ENCODE measurements at places on chromosomes 2 and 18.

DNA sequence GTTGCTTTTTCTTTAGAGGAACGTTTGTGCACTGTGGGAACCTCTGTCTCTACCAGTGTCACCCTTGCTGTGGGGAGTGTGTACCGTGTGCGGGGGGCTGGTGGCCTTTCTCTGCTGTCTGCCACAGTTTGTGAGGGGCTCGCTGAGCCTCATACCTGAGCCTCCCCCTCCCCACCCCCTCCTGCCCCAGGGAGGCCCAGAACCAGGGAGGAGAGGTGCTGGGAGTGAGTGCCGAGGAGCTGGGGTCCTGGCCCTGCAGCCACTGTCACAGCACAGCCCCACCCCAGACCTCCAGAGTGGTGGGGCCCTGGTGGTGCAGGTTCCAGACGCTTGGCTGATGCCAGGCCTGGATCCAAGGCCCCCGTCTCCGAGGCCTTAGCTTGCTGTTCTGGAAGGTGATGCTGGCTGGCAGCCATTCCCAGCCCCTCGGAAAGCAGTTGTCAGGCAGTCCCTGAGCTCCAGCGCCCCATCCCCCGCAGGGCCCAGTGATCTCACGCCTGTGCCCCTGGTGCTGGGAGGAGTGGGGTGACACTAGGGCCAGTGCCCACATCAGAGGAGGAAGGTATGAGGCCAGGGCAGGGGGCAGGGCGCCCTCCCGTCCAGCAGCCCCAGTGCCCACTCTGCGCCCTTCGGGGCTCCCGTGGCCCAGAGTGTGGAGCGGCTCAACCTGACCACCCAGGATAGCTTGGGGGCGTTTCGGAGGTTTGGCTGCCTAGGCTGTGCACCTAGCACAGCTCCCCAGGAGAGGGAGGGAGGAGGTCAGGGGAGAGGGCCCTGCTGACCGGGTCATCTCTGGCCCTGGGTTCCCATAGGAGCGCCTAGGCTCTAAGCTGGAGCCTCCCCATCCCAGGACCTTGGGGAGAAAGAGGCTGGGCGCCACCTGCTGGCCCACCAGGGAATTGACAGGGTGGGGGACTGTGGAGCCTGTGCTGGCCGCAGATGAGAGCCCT lies 53.0 kb upstream of the ALPP start:
- DNase-seq: peak; percentile 80

DNA sequence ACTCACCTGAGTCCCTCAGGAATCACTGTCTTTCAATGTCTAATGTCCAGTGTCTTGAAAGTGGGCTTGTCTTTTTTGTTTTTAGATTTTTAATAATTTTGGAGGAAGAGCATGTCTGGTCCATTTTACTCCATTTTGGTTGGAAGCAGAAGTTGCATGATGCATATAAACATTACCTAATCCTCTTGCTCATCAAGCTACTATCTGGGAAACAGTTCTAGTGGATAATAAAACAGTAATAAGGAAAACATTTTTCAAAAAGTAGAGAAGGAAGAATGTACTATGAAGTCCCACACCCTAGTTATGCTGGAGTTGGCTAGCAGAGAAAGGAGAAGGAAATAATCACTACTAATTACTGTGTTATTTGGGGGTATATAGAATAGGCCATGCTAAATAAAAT lies 263.7 kb downstream of the ETAA1 start:
- DNase-seq: no peak

GRCh38 chr2:207830778-207831438 lies 61.2 kb upstream of the FZD5 start:
- no peak for DNase-seq

- no peak for DNase-seq
Observed at GRCh38 chr2:210663631-210664089, 107.3 kb downstream of the CPS1 start.

- DNase-seq: no peak
Observed at GRCh38 chr2:174031226-174031625, 66.1 kb upstream of the SP3 start.

DNA sequence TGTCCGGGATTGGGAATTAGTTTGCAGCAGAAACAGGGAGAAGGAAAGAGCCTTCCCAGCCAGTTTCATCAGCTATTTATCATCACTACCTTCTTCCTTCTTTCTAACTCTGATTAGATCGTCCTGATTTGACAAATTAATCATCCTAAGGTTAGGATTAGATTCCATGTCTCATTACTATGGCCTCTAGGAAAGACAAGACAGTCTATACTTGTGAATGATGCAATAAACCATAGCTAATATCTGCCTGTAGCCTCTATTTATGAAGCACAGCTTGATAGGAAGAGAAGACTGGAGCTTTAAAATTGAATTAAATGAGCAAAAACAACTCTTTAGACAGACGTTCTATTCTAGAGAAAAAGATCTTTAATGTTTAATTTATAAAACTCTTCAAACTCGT lies 25.2 kb upstream of the FRZB start:
- no peak for DNase-seq

DNA sequence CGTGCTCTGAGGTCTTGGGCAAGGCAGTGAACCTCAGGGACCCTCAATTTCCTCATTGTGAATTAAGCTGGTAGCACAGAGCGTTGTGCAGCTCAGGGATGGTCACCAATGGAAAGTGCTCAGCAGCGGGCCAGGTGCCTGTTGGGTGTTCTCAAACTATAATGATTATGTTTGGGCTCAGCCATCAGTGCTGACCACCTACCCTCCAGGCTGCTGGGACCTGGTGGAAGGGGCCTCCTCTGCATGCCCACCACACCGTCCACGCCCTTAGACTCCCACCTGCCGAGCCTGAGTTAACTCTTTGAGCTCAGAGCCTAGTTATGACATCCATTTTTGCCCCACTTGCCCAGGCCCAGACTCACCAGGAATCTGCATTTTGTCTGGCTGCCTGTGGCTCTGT lies 35.0 kb downstream of the GLI2 start:
- DNase-seq: no peak

- no peak for DNase-seq
Observed at GRCh38 chr2:44184106-44184505, 15.4 kb downstream of the PPM1B start.

- no peak for DNase-seq
Observed at GRCh38 chr2:32591669-32592463, 36.0 kb upstream of the TTC27 start.

DNA sequence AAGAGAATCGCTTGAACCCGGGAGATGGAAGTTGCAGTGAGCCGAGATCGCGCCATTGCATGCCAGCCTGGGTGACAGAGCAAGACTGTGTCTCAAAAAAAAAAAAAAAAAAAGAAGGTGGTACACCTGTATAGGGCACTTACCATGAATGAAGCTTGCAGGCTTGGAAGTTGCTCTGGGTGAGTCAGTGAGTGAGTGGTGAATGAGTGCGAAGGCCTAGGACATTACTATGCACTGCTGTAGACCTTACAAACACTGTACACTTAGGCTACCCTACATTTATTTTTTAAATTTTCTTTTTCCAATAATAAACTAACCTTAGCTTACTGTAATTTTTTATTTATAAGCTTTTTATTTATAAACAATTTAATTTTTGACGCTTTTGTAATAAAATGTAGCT lies 78.4 kb upstream of the ATG16L1 start:
- DNase-seq: no peak

- no peak for DNase-seq
Observed at GRCh38 chr2:137910641-137911040, 53.6 kb upstream of the HNMT start.

DNA sequence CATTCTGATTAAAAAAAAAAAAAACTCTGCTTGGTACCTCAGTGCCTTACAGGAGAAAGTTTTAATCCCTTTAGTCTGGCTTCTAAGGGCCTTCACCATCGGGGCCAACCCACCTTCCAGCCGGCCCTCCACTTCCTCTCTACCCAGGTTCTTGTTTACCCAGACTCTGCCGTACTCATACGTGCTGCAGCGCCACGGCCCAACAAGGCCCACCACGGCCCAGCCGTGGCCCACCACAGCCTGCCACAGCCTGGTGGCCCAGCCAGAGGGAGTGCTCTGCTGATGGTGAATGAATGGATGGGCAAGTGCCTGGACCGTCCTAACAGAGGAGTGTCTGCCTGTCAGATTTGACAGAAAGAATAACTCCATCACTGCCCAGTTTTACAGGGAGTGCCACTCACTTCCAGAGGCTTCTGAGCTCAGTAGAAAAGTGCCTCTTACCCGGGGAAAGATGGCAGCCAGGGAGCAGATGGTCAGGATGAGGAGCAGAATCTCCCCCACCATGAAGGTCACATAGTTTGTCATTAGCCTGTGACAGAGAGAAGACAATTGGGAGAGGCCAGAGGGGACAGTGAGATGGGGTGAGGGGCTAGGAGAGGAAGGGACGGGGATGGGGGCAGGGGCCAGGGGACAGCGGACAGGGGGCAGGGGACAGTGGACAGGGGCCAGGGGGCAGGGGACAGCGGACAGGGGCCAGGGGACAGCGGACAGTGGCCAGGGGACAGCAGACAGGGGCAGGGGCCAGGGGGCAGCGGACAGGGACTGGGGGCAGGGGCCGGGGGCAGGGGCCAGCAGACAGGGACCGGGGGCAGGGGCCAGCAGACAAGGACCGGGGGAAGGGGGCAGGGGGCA lies 38.2 kb downstream of the CENPO start:
- peak; percentile 4 for DNase-seq

GRCh38 chr2:216372761-216373291 lies 543 bp upstream of the MARCHF4 start:
- DNase-seq: no peak

DNA sequence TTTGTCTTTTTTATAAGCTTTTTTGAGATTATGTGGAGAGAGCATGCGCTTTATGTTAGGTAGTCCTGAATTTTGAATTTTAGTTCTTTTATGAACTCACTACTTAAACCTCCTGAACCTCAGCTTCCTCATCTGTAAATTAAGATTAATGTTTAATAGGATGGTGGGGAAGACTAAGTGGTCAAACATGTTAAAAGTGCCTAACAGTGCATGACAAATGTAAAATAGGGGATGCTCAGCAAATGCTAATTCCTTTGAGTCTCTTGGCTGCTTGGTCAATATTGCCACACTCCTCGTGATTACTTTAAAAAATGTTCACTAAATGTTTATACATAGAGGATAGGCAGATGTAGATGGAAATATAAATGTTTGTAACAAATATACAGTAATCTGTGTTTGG lies 6.8 kb downstream of the BIRC6 start:
- DNase-seq: no peak

- DNase-seq: no peak
Observed at GRCh38 chr18:58226429-58226828, 182.4 kb downstream of the NEDD4L start.

- no peak for DNase-seq
Observed at GRCh38 chr2:127657232-127657595, 11.3 kb downstream of the GPR17 start.

- DNase-seq: peak; percentile 47
Observed at GRCh38 chr2:26178746-26179436, 6.0 kb downstream of the GAREM2 start.

DNA sequence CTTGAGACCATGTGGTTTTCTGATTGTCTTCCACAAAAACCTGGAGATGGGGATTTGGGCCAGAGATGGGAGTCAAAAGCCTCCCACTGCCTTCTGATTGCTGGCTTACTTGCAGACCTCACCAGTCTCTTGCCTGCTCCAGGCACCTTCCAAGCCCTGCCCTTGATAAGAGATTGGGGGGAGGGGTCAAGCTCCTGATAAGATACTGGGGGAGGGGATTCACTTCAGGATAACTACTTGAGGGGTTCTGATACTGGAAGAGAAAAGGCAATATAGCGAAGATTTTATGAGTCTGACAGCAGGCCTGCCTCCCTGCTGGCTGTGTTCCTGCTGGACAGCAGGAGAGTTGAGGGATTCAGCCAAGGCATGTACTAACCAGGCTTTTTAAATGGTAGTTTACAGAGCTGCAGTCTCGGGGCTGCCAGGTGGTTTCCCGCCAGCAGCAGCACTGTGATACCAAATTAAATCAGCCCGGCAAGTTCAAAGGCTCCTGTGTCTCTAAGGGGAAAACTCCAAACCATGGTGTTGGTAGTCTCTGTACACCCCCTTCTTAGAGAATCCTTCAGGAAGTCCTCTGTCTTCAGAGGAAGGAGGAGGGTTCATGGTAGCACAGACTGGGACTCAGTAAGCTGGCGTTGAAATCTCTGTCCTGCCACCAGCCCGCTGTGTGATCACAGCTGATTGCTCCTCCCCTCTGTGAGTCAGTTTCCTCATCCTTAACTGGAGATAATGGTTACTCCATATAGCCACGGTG lies 58.3 kb downstream of the FBXO36 start:
- DNase-seq: peak; percentile 13

DNA sequence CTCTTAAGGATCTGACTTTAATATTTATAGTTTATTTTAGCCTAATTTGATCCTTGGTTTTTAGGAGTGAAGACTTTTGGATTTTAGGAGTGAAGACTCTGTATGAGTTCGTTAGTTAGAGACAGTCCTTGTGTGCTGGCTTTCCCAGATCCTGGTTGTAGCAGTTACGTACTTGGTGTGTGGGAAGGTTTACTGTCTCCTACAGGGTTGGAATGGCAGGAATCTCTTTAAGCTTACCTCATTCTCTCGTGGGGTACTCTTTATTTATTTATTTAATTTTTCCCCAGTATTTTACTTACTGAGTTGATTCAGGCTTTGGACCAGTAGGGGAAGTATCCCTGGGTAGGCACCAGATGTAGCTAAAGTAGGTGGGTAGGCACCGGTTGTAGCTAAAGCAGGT lies 1.8 kb upstream of the CXCR2 start:
- DNase-seq: no peak

GRCh38 chr18:39200153-39200552 lies 1634.6 kb upstream of the CELF4 start:
- no peak for DNase-seq

DNA sequence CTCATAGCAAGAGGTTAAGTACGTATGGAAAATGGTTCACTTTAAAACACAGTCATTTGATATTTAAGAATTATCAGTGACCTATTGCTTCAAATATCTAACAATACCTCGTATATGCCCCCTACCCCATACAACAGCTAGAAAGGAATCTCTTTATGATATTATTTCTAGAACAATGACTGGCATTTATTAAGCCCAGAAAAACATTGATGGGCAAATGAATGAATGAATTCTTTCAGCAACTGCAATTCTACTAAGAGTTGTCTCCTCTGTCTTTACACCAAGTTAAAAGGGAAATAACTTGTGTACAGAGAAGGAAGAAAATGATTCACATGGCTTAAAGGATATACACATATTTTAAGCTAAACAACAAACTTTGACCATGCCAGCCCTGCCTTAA lies 384.7 kb downstream of the ERBB4 start:
- no peak for DNase-seq

DNA sequence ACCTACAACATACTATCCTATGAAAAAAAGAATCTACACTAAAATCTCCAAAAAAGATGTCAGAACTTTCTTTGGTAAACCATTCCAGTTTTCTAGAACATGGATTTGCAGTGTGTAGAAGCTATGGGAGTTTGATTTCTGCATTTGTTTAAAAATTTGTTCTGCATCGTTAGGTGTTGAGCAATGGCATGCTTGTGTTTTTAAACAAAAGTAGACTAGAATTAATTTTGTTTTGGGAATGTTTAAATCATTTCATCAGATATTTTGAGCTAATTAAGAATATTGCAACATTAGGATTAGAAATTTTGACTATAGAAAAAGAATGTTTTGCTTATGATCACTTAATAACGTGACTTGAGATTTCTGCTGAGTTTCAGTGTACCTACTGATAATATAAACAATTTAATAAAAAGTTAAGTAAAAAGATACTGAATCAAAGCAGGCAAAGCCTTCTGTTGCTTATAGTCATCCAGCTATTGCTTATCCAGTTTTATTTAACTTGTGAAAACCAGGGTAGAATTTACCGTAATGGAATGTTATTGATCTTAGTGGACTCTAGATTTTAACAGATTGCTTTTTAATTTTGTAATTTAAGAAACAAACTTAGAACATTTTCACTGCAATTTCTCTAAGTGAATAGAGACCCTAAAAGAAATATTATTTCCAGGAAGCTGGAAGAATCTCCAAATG lies 7.2 kb upstream of the TMEM182 start:
- DNase-seq: no peak

GRCh38 chr2:2165135-2165534 lies 165.9 kb downstream of the MYT1L start:
- DNase-seq: no peak

Measured in WTC11 (cell line).